GM10248 (cell line): ENCODE measurements at places on chromosomes 3 and 15.

- DNase-seq: no peak
Measured at GRCh38 chr3:160473978-160474377, 24.4 kb upstream of the TRIM59 start.

GRCh38 chr15:52180196-52180835 is 10.9 kb downstream of the GNB5 start:
- DNase-seq: peak; percentile 70

DNA sequence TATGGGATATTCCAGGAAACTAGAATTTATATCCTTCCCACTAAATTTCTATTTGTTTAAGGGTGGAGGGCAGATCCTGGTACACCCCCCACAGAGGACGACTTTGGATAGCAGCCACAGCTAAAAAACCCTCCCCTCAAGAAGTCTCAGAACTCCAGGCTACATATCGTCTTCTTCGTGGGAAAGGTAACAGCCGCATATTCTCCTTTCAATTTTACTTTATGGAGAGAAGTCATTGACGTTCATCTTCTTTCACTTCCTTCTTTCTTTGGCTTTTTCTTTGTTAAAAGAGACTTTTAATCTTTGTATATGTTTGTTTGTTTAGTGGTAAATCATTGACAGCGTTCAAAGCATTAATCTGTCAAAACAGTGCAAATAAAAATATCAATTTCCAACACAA is 36.3 kb downstream of the TRIP4 start:
- peak; percentile 63 for DNase-seq

DNA sequence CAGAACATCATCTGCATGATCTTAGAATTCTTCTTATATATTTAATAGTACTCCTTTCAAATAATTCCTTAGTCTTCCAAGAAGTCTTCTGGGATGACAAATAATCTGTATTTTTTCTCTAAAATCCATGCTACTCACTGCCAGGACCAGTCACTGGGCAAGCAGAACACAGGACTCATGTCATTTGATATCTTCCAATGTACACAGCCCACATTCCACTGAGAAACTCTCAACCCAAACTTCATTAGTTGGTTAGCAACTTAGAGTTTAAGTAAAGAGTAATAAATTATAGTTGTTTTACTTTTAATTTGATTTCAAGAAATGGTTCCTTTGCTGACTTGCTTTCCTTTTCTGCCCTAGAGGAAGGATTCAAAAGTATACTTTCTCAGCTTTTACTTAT is 317.0 kb downstream of the VGLL3 start:
- no peak for DNase-seq

DNA sequence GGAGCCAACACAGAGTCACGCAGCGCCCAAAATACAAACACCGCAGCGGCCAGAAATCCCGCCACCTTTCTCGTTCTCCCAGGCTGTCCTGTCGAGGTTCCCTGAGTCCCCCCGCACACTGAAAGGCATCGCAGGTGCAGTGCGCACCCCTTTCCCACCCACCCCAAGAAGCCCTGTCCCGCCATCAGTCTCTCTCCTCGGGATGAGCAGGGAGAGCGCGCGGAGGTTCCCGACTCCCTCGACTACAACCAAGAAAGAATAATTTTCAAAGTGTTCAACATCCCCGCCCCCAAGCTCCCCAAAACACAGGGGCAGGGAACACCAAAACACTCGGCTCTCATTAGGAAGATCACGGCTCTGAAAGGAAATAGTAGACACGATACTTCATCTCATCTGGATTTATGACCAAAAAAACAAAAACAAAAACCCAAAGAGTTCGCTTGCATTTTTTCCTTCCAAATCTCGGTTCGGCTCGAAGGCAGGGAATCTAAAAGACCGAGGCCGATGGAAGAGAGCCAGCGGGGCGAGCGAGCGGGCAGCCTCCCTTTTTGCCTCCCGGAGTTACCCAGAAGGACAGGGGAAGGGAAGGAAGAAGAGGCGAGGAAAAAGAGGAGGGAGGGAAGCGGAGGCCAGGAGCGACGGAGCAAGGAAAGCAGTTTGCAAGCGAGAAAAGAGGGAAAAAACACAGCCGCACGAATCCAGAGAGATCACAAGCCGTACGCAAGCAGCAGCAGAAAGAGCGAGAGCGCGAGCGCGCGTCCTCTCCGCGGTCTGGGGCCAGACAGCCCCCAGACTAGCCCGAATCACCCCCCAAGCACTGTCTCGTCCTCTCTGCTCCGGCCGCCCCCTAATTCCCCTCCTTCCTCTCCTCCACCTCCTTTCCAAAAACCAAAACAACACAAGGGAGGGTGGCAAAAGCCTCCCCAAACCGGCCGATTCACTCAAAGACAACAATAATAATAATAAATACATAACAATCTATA is 808 bp downstream of the BCL6 start:
- DNase-seq: no peak

- no peak for DNase-seq
Measured at GRCh38 chr3:15010664-15011063, 54.5 kb downstream of the MRPS25 start.

DNA sequence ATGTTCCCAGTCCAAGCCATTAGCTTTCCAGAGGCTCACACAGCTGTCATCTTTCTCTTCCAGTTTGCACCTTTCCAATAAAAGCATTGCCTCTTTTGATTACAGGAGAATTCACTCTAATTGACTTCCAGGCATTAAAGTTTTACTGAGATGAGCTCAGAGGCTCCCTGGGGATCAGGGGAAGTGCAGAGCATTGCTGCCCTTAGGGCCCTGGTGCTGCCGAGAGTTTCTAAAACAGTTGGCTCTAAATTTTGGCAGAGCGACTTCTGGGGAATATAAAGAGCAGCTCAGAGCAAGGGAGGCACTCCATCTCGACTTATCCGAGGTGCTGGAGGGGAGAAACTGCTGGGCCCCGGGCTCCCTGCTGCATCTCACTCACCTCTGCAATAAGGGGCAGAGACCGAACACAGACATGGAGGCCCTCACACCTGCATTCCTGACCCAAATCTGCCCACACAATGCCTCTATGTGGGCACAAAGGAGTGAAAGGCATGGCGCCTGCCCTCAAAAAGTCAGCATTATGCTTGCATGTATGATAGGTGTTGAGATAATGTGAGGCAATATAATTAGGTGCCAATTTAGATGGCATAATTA is 61.7 kb downstream of the SCN11A start:
- DNase-seq: no peak

GRCh38 chr3:135452881-135453280 is 512.6 kb upstream of the PPP2R3A start:
- no peak for DNase-seq

- no peak for DNase-seq
Measured at GRCh38 chr15:83206526-83207008, 1.1 kb downstream of the HDGFL3 start.

DNA sequence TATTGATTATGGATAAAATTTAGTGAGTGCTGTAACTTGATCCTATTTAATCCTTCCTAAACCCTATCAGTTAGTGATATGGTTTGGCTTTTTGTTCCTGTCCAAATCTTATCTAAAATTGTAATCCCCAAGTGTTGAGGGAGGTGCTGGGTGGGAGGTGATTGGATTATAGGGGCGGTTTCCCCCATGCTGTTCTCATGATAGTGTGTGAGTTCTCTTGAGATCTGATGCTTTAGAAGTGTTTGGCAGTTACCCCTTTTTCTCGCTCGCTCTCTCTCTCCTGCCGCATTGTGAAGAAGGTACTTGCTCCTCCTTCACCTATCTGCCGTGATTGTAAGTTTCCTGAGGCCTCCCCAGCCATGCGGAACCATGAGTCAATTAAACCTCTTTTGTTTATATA is 134.0 kb upstream of the SUCLG2 start:
- DNase-seq: no peak

- DNase-seq: peak; percentile 31
Measured at GRCh38 chr3:36792342-36792741, 28.0 kb upstream of the DCLK3 start.

DNA sequence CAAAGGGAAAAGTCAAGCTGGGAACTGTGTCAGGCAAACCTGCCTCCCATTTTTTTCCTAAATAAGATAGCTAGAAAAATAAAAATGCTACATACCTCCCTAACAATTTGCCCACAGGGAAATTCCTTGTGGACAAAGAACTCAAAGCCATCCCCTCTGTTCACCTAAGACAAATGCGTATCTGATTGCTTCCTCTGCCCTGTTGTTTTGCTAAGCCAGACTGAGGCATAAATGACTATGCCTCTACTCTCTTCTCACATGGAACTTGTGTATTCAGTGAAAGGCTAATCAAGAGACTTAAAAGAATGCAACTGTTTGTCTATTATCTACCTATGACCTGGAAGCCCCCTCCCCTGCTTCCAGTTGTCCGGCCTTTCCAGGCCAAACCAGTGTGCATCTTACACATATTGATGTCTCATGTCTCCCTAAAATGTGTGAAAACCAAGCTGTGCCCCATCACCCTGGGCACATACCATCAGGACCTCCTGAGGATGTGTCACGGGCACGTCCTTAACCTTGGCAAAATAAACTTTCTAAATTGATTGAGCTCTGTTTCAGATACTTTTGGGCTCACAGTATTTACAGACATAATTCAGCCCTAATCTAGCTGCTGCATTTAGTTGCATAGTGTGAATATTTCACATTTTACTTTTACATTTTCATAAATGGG is 15.8 kb downstream of the CHD2 start:
- DNase-seq: no peak

- no peak for DNase-seq
Measured at GRCh38 chr3:111252779-111253178, 181.2 kb downstream of the NECTIN3 start.

DNA sequence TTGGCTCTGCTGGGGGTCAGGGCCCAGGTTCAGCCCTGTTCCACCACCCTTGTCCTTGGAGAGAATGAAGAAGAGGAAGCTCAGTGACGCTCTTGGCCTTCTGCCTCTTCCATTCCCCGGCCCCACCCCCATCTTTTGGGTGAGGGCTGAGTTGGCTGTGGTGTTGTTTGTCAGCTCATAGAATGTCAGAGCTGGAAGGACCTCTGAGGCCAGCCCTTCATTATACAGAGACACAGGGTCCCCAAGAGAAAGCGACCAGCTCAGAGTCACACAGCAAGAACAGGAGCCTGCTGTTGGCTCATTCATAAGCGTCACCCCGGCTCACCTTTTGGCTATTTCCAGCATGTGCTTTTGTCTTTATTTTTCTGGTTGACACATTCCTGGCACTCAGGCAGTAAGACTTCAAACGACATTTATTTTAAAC is 68.2 kb downstream of the AAGAB start:
- DNase-seq: no peak

DNA sequence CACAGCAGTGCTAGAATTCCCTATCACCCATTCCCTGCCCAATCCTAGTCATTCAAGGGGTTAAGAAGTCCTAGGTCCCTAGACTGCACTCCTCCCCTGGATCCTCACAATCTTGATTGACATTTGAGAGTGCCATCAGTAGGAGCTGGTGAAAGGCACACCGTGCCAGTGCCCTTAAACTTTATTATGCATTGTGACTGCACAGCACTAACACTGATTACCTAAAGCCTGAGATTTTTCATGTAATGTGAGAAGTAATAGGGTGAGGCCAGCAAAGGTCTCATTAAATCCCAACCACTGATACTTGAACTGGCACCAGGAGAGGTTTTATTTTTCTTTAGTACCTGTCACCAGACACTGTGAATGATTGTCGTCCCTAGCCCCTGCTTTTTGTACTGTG is 16.3 kb downstream of the GXYLT2 start:
- no peak for DNase-seq

DNA sequence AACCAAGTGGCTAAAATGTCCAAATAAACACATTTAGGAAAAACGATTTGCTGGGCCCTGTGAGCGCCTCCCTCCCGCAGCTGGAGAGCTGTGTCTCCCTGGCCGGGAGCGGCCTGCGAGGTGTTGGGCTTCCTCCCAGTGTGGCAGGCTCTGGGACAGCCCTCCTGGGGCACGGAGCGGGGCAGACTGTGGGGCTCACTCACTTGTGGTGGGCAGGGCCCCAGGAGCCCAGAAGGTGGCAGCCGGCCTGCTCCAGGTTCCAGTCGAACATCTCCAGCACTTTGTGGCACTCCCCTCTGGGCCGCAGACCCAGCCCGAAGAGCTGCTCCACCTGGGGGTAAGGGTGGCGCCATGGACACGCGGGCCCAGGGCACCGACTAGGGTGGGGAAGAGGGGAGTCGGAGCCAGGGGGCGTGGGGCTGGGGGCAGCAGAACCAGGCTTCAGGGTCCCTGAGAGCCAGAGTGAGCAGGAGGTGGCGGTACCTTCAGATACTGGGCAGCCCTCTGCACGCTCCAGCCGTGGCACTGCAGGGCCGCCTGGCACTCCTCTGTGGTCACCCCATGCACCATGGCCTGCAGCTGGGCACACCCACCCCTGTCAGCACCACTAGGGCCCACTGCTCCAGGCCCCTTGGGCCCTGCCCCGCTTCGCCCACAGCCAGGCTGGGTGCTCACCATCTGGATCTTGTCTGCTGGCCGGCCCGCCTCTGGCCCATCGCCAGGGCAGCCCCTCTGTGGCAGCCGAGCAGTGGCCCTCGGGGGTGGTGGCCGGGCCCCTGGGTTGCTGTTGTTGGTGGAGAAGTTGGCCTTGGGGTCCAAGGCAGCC is 41.5 kb downstream of the TNK2 start:
- no peak for DNase-seq

DNA sequence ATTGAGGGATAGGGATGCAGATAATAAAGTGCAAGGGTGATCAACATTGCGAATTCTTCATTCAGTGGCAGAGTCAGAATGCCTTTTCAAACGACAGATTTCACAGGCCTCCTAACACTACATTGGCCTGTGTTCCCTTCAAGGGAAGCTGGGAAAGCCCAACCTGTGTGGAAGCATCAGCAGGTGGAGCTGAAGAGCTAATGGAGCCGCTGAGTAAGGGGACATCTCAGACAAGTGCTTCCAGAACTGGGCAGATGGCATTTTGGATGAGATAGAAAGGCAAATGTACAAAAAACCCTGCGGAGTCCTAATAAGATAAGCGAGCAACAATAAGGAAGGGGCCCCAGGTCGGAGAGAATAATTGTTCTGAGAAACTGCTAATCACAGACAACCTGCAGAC is 8.5 kb upstream of the SLC24A5 start:
- no peak for DNase-seq

DNA sequence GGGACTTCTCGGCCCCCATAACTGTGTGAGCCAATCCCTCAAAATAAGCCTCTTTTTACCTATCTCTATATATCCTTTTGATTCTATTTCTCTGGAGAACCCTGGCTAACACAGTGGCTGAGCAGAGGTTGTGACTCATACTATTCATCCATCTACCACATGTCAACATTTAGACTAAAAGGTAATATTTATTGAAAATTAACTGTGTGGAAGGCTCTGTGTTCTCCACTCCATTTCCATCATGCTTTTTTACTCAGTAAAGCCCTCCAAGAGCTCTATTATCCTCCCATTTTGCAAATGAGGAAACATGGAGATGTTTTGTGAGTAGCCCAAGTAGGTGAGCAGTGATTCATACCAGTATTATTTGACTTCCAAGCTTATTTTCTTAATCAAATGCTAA is 217.9 kb upstream of the DCBLD2 start:
- DNase-seq: no peak

- DNase-seq: no peak
Measured at GRCh38 chr3:177521305-177521704, 324.0 kb upstream of the TBL1XR1 start.
